Right lung (tissue), 10 donors: ENCODE measurements at places on chromosomes 1 and 21.

- no peak for DNase-seq
Observed at GRCh38 chr1:112445596-112445995, 49.6 kb downstream of the CTTNBP2NL start.

DNA sequence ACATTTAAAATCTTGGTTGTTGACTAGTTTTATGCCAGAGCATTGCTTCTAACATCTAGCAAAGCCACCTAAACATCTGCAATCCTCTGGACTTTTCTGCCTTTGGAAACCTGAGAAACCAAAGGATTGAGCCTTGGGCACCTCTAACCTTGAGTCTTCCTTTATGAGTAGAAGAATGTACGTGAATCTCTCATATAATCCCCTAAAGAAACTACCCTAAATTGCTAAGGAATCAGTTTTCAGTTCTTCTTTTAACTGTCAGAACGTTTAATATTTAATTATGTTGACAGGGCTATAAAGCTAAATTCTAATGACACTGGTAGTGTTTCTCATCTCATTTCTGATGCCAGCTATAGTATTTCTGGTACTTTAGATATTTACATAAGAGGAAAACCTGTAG is 997.3 kb downstream of the AMY1C start:
- no peak for DNase-seq

GRCh38 chr21:42386034-42386591 is 9.7 kb downstream of the TMPRSS3 start:
- DNase-seq = no peak

GRCh38 chr1:33573661-33574060 is 101.2 kb downstream of the ZSCAN20 start:
- DNase-seq = no peak

- no peak for DNase-seq
Observed at GRCh38 chr21:36079010-36079649, 9.3 kb downstream of the CBR1 start.

GRCh38 chr1:206686478-206687249 is 2.0 kb downstream of the MAPKAPK2 start:
- no peak for DNase-seq
